ENCODE measurements at places on chromosomes 11 and 22. TPM values are rescaled to one million over a fixed set of nuclear protein-coding genes. Genes with fewer than 3 reads are reported as not detected.

- H3K4me1 ChIP-seq: peaks cover 16% of the 10 kb centered on the region
- H3K27ac ChIP-seq: no peak overlapping the region
- no peak for DNase-seq
- no peaks in the 10 kb centered on the region for H3K27me3 ChIP-seq
- H3K36me3 ChIP-seq: no peaks in the 10 kb centered on the region
- H3K4me3 ChIP-seq: no peak overlapping the region
Observed at GRCh38 chr11:2391181-2391975, 9.2 kb upstream of the TSSC4 start.

DNA sequence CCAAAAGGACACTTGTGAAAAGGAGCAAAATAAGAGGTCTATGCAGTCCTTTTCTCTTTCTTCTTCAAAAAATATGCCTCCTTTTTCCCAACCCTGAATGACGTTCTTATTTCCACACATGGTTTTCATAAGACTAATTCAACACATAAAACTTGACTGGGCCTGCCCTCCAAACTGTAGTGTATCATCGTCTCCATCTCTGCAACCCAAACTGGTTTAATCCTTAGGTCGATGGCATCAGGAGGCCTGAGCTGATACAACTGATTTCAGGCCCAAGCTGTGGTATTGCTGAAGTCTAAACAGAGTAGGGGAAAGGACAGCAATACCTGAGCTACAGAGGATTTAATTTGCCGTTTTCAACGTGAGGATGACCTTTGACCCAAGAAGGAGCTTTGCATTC is 130.0 kb upstream of the MTNR1B start:
- no peak overlapping the region for H3K4me3 ChIP-seq
- no peaks in the 10 kb centered on the region for H3K36me3 ChIP-seq
- H3K4me1 ChIP-seq: no peaks in the 10 kb centered on the region

DNA sequence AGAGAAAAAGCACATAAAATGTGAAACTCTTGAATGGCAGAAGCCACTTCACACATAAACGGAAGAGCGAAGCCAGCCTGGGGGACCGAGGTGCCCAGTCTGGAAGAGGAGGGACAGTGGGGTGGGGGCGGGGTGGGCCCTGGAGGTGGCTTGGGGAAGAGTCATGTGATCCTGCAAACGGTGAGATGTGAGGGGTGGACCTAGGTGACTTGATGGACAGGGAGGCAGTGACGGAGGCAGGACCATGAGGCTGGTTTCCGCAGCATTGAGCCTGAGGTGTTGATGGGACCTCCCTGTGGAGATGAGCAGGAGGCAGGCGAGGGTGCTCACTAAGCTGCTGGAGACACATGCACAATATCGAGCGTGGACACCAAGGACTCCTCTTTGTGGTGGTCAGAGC is 16.8 kb downstream of the ZDHHC24 start:
- H3K4me1 ChIP-seq: no peaks in the 10 kb centered on the region
- H3K4me3 ChIP-seq: no peak overlapping the region
- no peak for DNase-seq
- no peaks in the 10 kb centered on the region for H3K36me3 ChIP-seq
- H3K27ac ChIP-seq: no peak overlapping the region

- H3K27me3 ChIP-seq: no peaks in the 10 kb centered on the region
- no peak overlapping the region for H3K4me3 ChIP-seq
- H3K36me3 ChIP-seq: no peaks in the 10 kb centered on the region
- H3K27ac ChIP-seq: no peak overlapping the region
Observed at GRCh38 chr11:134478176-134478575, 66.1 kb upstream of the B3GAT1 start.

GRCh38 chr22:50569041-50569459 is 6.3 kb upstream of the SYCE3 start:
- H3K27ac ChIP-seq: peak overlapping the region; percentile 2
- H3K27me3 ChIP-seq: no peaks in the 10 kb centered on the region
- H3K36me3 ChIP-seq: no peaks in the 10 kb centered on the region
- H3K4me1 ChIP-seq: peaks cover 14% of the 10 kb centered on the region
- H3K4me3 ChIP-seq: no peak overlapping the region

GRCh38 chr11:35619116-35619854 is 1.0 kb downstream of the FJX1 start:
- peak; percentile 14 for DNase-seq
- no peak overlapping the region for H3K27ac ChIP-seq
- peaks cover 12% of the 10 kb centered on the region for H3K4me1 ChIP-seq
- H3K27me3 ChIP-seq: no peaks in the 10 kb centered on the region
- H3K4me3 ChIP-seq: peak overlapping the region; percentile 70

GRCh38 chr11:11464555-11464954 is 111.5 kb upstream of the CSNK2A3 start:
- H3K4me1 ChIP-seq: no peaks in the 10 kb centered on the region
- no peak for DNase-seq
- no peak overlapping the region for H3K4me3 ChIP-seq

DNA sequence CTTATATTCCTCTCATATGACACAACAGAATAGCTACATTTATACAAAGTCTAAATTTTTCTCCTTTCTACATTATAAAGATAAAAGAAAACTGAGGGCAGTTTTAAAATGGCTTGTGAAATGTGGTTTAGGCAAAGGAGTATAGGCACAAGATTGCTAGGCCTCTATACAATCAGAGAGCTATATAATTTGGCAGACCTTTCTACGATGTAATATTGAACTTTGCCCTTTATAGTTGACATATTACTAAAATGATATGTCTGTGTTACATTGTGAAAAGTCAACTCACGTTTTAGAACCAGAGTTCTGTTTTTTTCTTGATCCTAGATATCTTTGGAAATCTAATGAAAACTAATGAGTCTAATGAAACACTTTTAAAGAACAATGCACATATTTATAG is 430.2 kb downstream of the DLG2 start:
- no peak for DNase-seq
- no peak overlapping the region for H3K27ac ChIP-seq
- H3K27me3 ChIP-seq: no peaks in the 10 kb centered on the region
- H3K4me1 ChIP-seq: no peaks in the 10 kb centered on the region
- H3K4me3 ChIP-seq: no peak overlapping the region

Gene ALG9
- total RNA-seq: 25.7 TPM

Gene NXPE1
- not detected for total RNA-seq

Gene LMNTD2
- total RNA-seq: 2.7 TPM

Gene POTEH
- not detected for total RNA-seq

Gene CELSR1
- total RNA-seq: 0.75 TPM

Gene CDC42EP2
- total RNA-seq: 2.9 TPM

Gene BRSK2
- total RNA-seq: 77.6 TPM

Measured in pancreas (tissue), 10 donors.